G401 (cell line): ENCODE measurements at places on chromosomes 12 and 14. TPM values are rescaled to one million over a fixed set of nuclear protein-coding genes. Genes with fewer than 3 reads are reported as not detected.

DNA sequence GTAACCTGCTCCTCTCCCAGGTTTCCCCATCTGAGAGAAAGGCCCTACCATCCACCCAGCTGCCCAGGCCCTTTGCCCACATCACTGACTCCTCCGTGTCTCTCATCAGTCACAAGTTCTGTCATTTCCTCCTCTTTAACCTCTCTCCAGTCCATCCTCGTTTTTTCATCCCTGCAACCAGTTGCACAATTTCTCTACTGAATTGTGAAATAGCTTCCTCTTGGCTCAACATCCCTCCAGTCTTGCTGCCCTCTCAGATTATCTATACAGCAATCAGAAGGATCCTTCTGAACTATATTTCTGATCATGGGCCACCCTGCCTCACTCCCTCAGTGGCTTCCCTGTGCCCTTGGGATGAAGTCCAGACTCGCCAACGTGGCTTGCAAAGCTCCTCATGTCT, 6.8 kb downstream of the FAM161B start:
- no peak for DNase-seq

DNA sequence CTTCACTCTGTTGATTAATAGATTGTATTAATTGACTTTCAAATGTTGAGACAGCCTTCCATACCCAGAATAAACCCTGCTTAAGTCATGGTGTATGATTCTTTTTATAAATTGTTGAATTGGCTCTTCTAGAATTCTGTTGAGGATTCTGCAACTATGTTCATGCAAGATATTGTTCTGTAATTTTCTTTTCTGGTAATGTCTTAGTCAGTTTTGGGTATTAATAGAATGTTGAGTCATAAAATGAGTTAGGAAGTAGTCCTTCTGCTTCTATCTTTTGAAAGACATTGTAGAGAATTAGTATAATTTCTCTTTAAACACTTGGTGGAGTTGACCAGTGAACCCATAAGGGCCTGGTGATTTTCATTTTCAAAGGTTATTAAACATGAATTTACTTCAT, 958.9 kb downstream of the LRFN5 start:
- DNase-seq, result no peak

The MUCL1 gene
- total RNA-seq, result not detected in 2 replicates

- no peak for DNase-seq
Observed at GRCh38 chr14:96466918-96467317, 35.3 kb upstream of the PAPOLA start.

The NXPH4 gene
- total RNA-seq, result 0.49 TPM in 1 of 2 replicates, not detected in the other

The GALNT16 gene
- total RNA-seq, result 0.10 and 2.7 TPM in 2 replicates

DNA sequence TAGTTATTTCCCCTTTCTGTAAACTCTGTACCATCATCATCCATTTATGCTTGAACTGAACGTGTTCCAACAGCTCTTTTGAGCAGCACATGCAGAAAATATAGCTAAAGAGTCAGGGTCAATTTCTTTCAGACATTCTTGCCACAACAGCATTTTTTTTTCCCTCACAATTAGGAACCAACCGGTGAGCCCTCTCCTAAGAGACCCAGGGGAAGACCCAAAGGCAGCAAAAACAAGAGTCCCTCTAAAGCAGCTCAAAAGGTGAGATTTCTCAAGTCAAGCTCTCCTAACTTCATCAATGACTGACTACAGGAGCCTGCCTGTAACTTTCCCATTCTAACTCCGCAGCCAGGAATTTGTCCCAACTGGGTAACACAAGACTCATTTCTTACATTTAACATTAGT, 3.5 kb downstream of the HMGA2 start:
- no peak for DNase-seq

The KLRF1 gene
- total RNA-seq, result not detected in 2 replicates

- no peak for DNase-seq
Observed at GRCh38 chr12:6550294-6551062, 5.4 kb downstream of the IFFO1 start.

DNA sequence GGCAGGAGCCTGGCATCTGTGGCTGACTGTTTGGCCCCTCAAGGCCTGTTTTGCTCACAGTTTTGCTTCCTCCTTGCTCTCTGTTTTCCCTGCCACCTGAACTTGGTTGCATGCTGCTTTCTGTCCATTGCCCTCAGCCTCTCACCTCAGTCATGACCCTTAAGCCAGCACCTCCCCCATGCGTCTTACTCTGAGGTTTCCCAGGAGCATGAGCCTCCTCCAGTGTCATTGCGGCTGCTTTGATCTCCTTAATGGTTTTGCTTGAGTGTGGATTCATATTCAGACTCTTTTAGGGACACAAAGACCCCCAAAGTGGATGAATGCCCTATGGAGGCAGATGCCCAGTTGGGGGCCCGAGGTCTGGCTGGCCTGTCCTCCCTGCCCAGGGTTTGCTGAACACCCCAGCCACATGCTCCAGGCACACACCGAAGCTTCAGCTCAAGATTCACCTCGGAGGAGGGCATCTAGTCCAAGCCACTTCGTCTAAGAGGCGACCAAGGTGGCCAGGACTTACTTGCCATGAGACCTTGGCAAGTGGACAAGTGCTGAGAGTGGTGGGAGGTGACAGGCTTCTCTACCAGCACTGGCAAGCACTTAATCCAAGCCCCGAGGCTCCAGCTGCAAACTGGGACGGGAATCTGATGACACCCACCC, 95.4 kb upstream of the DIO3 start:
- DNase-seq, result no peak

DNA sequence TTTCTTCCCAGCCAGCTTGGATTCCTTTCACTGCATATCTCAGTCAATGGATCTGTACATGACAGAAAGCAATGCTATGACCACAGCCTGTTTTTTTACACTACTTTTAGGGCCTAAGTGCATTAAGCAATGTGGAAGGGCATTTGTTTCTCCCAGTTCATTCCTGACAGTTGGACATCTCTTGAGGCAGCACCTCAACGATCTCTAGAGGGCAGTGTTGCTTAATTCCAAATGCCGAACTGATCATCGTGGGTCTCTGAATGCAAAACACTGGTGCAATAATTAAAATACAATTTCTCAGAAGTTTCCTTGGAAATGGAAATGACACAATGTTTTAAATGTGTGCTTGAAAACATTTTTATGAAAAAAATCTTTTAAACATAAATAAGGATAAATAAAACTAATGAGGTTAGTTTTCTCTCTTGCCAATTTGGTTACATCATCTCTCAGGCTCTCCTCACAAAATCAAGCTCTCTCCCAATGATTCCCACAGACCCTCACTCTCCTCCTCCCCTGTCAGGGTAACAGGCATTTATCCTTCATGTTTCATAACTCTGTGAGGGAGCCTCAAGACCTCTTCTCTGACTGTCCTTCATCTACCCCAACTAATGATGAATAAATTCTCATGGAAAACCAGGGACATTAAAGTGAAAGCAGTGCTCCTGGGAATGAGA, 192.4 kb upstream of the SLC16A7 start:
- peak; percentile 66 for DNase-seq

The RFX4 gene
- not detected in 2 replicates for total RNA-seq

DNA sequence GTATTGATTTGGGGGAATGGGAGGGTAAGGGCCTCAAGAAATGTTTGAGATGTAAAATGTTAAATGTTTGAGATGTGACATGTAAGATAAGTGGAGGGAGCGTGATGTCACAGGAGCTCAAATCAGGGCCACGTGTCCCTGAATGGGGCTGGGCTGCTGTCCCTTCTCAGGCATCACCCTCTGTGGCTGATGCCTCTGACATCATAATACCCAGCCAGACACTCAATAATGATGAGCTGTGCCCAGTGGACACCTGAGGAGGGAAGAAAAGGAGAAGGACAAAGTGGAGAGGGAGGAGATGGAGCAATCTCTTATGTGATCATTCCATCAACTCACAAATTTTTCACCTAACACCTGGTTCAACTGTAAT, 120.8 kb downstream of the SAMD4A start:
- no peak for DNase-seq

DNA sequence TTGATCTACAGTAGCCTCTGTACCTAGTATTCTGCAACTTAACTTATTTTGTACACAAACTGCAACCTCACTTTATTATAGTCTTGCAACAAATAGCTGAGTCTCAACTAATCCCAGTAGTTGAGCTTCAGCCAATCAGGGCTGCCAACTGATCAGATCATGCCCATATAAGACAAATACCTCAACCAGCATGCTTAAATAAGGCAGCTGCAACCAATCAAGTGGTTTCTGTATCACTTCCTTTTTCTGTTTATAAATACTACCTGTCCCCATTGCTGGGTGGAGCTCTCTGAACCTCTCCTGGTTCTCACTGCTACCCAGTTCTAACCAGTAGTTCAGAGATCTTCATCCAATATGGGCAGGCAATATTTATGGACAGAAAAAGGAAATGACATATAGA, 248.5 kb upstream of the FBXO33 start:
- no peak for DNase-seq

DNA sequence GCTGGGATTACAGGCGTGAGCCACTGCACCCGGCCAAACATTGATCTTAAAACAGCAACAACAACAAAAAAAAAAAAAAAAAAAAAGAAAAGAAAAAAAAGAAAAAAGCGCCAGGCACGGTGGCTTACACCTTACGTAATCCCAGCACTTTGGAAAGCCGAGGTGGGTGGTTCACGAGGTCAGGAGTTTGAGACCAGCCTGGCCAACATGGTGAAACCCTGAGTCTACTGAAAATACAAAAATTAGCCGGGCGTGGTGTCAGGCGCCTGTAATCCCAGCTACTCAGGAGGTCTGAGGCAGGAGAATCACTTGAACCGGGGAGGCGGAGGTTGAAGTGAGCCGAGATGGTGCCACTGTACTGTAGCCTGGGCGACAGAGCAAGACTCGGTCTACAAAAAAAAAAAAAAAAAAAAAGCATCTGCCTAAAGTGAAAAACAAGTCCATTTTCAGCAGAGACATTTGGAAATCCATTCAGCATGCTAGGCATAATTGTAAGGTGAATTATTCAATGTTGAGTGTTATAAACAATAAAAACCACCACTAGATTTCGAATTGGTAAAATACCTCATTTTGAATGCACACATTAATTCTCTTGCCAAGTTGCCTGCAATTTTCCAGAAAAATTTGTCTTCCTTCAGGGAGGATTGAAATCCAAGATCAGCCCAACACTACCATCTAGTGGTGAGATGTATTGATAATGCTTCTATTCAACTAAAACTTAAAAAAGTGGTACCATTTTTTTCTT, 8.0 kb upstream of the CERS5 start:
- DNase-seq, result peak; percentile 84

- DNase-seq, result no peak
Observed at GRCh38 chr12:89172224-89172623, 180.1 kb downstream of the DUSP6 start.

DNA sequence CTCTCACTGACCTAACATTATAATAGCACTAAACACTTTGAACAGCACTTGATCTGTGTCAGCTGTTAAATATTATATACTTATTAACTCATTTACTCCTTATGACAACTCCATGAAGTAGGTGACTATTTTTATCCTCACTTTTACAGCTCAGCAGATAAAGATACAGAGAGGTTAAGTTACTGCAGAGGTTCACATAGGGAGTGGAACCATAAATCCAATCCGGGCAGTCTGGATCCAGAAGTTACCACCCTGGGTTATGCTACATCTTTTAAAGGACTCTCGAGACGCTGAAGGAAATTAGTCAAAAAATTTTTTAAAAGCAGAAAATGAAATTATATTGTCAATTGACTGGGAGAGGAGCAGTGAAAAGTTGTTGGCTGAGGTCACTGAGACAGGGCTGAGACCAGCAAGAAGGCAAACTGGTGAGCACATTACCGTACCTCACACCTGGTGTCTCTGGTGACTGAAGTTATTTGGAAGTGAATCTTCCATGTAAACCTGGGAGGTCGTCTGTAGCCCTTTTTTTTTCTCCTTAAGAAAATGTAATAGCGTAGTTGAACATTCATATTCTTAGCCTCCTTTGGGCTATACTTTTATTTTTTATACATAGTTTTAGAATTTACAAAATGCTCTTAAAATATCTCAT, 1.2 kb upstream of the RIMKLB start:
- DNase-seq, result no peak

DNA sequence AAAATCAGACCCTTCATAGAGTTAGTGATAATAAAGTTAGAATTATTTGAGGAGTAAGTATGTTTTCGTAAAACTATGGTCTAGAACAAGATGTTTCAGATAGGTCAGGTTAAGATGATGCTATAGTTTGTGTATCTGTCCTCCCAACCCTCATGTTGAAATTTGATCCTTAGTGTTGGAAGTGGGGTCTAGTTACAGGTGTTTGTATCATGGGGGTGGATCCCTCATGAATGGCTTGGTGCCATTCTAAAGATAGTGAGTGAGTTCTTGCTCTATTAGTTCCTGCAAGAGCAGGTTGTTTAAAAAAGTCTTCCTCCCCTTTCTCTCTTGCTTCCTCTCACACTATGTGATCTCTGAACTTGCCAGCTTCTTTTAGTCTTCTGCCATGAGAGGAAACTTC, 707.3 kb upstream of the FOXG1 start:
- DNase-seq, result no peak

- peak; percentile 53 for DNase-seq
Observed at GRCh38 chr12:108237272-108237671, 101.8 kb downstream of the CMKLR1 start.

GRCh38 chr12:70609739-70610491, 27.3 kb downstream of the PTPRB start:
- DNase-seq, result peak; percentile 25
